Ureter (tissue), 1 donor: ENCODE measurements at places on chromosomes 3 and 15. TPM values are rescaled to one million over a fixed set of nuclear protein-coding genes. Genes with fewer than 3 reads are reported as not detected.

Gene ADAMTS17
- total RNA-seq, result 10.6 TPM

Gene ISL2
- total RNA-seq, result 0.62 TPM

Gene ACAP2
- 58.9 TPM for total RNA-seq

Gene GOLGA8S
- total RNA-seq, result 0.65 TPM

GRCh38 chr3:21398461-21398860 lies 352.5 kb downstream of the ZNF385D start:
- DNase-seq, result no peak

DNA sequence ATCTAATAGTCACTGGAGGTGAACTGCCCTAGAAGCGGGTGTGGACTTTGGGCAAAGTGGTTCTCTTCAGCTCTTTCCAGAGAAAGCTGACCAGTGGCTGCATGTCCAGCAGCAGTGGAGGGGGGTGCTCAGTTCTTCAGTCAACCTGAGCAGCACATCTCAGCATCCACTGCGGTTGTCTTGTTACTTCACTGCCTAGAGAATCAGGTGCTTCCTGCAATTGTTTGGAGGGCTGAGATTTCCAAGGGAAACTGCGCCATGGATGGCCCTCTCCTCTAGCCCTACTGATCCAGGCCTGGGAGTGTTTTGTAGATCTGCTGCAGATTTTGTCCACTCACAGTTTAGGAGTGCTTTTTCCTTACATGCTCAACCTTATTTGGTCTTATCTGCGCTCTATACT lies 65.6 kb upstream of the CFAP161 start:
- DNase-seq, result peak; percentile 12

- DNase-seq, result no peak
Measured at GRCh38 chr3:128179484-128179819, 26.2 kb downstream of the EEFSEC start.

GRCh38 chr3:27573780-27574437 lies 89.7 kb upstream of the SLC4A7 start:
- DNase-seq, result no peak

DNA sequence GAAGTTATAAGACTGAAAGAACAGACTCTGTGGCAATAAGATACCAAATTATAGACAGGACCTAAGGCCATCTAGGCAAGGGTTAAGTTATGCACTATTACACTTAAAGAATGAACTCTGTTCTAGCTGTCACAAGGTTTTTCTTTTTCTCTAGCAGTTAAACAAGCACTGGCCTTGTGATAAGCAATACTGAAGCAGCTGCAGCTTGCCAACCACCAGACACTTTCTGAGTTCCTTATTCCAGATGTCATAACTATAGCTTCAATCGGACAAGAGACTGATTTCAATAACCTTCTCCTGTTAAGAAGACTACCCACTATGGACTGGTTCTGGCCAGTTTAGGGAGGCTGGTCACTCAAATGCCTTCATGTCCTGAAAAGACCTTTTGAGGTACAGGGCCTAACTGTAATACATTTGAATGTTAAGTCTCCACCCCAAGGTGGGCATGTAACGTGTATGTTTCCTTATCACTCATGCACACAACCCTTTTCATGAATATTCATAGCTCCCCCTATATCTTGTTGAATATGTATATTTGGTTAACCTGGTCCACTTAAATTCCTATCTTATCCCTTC lies 85.8 kb downstream of the CFAP20DC start:
- no peak for DNase-seq

DNA sequence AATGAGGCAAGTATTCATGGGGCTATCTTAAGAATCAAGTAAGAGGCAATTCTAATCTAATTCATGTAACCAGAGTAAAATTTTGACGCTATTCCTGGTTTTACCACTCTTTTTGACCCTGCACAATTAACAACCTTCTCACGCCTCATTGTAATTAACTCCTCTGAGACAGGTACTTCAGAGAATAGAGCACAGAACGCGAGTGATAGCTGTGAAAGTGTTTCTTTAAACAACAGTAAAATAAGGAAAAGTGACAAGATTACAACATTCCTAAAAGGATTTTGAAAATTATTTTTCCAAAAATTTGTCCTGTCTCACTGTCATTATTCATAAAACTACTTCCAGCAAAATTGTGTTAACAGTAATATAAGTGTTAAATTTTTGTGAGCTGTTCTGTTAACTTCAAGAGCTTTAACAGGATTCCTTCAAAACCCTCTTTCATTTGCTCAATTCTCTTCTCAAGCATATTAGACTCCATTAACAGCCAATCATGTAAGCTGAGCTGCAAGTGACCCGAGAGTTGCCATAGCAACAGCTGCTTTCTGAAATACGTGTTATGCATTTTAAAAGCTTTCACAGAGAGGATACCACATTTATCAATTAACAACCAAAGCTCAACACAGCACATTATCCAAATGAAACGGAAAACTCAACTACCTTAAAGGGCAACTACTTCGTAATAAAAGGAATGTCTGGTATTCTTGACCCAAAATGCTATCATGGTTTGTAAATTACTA lies 93.1 kb downstream of the STAG1 start:
- no peak for DNase-seq

DNA sequence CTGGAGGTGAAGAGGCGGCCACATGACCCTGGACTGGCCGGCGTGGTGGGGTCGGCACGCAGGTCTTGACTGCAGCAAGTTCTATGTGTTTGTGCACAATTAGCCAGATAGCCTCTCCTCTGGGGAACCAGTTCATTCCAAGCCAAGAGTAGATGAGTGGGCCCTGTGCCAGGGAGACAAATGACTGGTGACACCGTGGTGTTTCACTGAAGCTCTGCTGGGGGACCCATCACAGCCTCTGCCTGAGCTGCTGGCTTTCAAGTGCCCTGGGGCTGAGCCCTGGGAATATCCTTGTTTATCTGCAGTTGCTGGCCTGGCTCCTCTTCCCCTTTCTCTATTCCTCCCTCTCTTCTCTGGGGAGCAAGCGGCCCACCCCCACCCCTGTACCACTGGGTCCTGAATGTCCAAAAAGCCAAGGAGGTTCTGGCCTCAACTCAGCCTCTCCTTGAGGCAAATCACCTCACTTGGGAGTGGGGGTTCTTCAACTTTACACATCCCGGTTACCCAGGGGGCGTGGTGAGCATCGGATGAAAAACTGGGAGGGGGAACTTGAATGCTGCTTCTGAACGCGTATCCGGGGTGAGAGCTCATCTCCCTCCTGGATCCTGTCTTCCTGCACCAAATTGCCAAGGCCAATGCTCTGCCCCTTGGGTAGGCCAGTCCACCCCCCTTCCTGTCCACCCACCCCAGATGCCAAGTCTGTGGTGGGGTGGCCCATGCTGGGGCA lies 199.6 kb upstream of the LYSMD4 start:
- DNase-seq, result no peak

DNA sequence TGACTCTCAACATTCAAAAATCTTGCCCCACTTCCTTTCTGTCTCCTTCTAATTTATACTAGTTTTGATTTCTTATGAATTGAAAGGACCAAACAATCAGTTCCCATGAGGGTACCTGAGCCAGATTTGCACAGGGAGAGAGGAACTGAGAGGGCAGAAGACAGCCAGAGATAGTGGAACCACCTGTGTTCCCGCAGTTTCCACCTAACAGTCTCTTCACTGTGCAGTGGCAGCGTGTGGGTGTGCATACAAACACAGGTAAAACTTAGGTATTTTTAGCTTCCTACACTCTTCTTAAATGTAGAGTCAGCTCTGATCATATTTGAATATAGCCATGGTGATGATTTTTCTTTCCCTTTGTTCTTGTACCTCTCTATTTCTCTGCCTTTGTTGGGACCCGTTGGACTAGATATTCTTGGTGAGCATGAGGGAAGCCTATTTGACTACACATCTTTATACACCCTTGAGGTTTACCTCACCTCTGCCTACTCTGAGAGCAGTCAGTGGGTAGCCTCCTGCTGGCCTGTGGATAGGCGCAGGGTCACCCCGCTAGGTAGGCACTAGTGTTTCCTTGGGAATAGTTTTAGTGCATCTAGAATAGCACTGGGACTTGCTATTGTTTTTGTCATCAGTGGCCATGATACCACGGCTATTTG lies 58.8 kb downstream of the MAP3K13 start:
- no peak for DNase-seq

DNA sequence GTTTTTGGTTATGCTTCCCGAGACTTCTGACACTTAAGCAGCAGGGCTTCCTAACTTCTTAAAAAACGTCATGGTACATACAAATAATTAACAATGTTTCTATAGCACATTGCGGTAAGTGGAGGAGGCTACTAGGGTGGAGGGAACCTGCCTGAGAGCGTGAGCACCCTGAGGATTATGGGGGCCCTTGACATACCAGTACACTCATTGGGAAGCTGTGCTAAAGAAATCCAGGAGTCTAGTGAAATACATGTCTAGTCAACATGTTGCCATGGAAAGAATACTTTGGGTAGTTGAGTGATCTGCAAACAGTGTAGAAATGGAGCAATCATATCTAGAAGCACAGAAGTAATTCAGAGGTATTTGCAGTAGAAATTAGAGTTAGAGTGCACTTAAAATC lies 39.2 kb upstream of the MAPKBP1 start:
- no peak for DNase-seq

- no peak for DNase-seq
Measured at GRCh38 chr3:126960604-126960995, 22.3 kb upstream of the PLXNA1 start.

- DNase-seq, result no peak
Measured at GRCh38 chr3:31482493-31483200, 50.1 kb upstream of the STT3B start.
